Calu3 (cell line): ENCODE measurements at places on chromosomes 13 and 19.

DNA sequence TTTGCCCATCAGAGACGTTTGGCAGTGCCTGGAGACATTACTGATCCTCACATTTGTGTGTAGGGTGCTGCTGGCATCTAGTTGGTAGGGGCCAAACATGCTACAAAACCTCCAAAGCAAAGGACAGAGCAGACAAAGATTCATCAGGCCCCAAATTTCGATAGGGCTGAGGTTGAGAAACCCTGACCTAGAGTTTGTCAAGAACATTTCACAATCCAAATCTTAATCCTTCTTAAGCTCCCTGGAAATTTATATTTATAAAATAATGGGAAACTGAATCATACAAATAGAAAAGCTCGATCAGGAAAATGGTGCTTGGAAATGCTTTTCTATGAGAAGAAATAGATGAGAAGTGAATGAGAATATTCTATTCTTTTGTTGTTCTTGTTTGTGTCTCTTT lies 273.6 kb downstream of the DCT start:
- no peak for DNase-seq

- DNase-seq, result no peak
Observed at GRCh38 chr19:44955505-44956439, 592 bp downstream of the CLPTM1 start.

DNA sequence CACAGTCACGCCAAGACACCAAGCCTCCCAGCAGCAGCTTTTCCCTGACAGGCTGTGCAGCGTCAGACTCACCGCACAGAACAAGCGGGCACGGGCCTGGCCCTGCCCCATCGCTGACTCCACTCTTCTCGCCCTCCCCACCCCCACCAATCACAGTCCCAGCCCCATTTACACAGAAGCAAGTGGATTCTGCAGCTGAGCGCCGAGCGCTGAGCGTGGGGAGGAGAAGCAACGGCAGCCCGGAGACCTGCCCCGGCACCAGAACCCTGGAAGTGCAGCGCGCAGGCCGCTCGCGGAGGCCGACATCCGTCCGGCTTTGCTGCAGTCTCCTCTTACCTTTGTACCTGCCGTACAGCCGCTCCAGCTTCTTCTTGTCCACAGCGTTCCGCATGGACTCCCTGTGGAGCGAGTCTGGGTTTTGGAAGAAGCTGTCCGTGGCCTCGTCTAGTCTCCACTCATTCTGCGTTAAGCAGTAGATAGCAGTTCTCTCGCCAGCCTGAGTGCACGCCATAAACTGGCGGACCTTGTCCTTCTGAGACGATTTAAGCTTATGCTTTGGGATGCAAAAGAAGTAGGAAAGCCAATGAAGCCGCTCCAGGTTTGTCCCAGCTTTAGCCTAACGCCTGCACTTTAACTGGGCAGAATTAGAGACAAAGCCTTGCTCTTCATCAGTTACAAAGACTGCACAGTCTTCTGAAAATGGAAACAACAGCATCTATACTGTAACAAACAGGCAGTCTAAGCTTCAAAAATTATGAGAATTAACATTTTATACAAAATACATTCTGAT lies 6.8 kb downstream of the DCUN1D2 start:
- DNase-seq, result no peak

- no peak for DNase-seq
Observed at GRCh38 chr19:46478356-46478986, 7.1 kb upstream of the PNMA8A start.

DNA sequence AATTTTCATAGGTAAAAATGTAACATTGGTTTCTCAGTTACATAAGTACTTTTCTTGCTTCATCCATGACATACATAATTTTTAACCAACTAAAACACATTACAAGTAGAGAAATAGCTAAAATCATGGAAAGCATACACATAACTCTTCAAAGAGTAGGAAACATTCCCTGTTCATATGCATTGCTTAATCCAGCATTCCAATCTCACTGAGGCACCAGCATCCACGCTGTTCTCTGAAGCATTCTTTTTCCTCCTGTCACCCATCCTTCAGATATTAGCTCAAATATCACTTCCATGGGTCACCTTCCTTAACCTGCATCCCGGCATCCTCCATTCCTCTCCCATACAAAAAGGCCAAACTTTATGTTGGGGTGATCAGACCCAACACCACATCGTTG lies 79.1 kb downstream of the ZNF254 start:
- DNase-seq, result no peak

GRCh38 chr19:43778651-43779050 lies 2.1 kb downstream of the KCNN4 start:
- DNase-seq, result no peak

DNA sequence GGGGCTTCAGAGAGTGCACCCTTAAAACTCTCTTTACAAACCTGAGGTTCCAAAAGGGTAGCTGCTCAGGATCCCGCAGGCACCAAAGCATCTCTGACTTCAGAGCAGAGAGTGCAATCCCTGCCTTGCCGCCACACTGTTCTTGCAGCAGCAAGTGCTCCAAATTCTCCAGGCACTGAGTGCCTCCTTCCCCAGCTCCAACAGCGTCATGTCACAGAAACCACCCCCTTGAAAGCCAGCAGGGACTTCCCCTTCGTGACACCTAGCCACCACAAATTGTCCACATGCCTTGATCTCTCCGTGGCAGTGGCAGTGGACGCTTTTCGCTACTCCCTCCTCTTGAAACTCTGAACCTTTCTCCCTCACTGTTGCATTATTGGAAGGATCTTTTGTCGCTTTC lies 39.9 kb downstream of the MBNL2 start:
- no peak for DNase-seq

DNA sequence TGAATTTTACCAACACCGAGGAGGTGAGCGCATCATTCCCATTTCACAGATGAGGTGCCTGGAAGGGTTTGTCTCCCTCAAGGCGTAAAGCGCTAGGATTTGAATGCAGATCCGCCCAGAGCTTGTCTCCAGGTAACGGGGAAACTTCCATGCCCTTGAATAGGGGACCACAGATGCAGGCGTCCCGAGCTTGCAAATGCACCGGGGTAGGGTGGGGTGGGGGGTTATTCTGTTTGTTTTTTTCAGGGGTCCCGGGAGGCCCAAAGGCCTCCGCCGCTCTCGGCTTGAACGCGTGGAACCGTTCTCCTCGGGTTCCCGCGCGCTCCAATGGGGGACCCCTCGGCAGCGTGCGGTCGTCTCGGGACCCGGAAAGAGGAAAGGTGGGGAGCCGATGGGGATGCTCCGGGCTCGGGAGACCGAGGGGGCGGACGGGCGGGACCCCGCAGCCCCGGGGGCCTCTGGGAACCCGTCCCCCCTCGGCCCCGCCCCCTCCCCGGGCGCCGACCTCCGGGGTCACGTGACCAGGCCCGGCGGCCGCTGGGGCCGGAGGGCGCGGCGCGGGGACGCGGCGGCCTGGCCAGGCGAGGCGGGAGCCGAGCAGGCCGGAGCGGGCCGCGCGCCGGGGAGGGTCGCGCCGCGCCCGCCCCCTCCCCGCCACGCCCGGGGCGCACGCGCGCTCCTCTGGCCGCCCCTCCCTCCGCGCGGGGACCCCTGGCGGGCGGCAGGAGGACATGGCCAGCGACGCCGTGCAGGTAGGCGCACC lies at the start of gene PKN1:
PKN1 (plus strand) TSS at position 516 of the 763 bp plus-strand sequence; CDS start at position 732, 216 bp downstream.
- DNase-seq, result peak; percentile 69

GRCh38 chr19:10004617-10005016 lies 5.7 kb downstream of the COL5A3 start:
- DNase-seq, result no peak

DNA sequence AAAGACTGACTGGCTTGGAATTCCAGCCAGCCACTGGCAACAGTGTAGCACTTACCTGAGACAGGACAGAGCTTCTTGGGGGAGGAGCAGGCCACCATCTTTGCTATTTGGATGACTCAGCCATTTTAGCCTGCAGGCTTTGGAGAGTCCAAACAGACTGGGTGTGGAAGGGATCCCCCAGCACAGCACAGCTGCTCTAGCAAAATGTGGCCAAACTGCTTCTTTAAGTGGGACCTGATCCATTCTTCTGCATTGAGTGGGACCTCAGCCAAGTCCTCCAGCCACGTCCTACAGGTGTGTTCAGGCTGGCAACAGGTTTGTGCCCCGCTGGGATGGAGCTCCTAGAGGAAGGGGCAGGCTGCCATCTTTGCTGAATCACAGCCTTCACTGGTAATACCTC lies 80.0 kb downstream of the NDFIP2 start:
- no peak for DNase-seq

GRCh38 chr19:12984683-12985048 lies 10.6 kb upstream of the NFIX start:
- no peak for DNase-seq

GRCh38 chr13:40981949-40982348 lies 37.2 kb downstream of the ELF1 start:
- DNase-seq, result no peak

GRCh38 chr13:110000534-110001345 lies 214.4 kb upstream of the IRS2 start:
- DNase-seq, result no peak

GRCh38 chr19:8069096-8069973 lies 16.8 kb downstream of the CCL25 start:
- no peak for DNase-seq

DNA sequence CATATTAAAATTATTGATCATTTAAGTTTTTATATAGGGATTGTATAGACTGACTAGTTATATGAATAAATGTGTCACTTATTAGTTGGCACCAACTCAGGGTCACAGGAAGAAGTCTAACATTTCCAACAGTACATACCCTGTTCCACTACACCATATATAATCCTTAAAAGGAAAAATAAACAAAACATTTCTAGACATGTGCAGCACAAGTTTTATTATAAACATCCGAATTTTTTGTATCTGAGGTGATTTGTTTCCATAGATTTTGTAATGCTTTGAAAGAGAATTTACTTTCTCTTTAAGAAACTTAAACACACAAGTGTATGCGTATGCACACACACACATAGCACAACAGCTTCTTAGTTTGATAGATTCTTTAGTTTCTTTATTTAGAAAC lies 418.6 kb upstream of the GPC6 start:
- no peak for DNase-seq

GRCh38 chr13:106532111-106532929 lies 3.1 kb downstream of the EFNB2 start:
- DNase-seq, result no peak

DNA sequence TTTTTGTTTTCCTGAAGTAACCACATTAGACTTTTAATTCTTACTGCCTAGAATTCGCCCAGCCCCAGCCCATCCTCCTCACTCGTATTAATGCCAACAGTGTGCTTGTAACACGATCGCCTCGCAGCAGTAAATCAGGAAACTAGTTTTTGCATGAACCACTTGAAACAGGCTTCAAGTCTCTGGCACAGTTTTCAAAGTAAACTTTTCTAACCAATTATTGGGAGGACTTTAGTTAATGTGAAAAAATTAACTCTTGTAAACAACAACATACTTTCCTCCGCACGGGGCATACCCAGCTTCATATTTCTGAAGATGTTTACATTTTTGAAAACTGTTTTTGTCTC lies 39.2 kb downstream of the TNFRSF19 start:
- no peak for DNase-seq

GRCh38 chr13:41710771-41711170 lies 250.1 kb downstream of the VWA8 start:
- DNase-seq, result no peak

DNA sequence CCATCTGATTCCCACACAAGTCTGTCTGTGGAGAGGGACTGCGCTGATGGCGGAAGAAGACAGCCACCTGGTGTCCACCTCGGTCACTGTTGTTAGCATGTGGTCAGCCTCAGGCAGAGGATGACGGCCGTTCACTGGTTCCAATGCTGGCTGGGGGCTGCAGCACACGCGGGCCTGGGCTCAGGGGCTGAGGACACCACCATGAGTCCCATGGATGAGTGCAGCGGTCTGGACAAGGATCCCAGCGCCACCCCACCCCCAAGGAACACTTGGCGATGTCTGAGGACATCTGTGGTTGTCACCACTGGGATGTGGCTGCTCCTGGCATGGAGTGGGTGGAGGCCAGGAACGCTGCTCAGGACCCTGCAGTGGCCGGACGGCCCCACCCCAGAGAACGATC lies 10.9 kb downstream of the DPP9 start:
- DNase-seq, result no peak

GRCh38 chr13:79749984-79750551 lies 269.1 kb downstream of the NDFIP2 start:
- DNase-seq, result no peak

GRCh38 chr13:59445812-59446211 lies 717.9 kb downstream of the DIAPH3 start:
- DNase-seq, result no peak

DNA sequence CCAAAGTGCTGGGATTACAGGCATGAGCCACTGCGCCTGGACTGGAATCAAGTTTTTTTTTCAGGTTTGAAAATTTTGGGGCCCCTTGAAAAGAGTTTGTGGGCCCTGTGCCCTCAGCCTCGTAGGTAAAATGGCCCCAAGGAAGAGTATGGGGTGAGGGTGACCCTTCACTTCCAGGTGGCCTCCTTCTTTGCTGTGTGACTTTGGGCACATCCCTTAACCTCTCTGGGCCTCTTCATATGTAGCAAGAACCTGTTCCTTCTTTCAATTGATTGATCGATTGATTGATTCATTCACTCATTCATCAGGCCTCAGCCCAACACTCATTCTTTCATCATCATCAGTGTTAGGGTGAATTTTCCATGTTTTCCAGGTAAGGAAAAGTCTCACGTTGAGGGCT lies 3.4 kb upstream of the TMEM221 start:
- DNase-seq, result no peak

- no peak for DNase-seq
Observed at GRCh38 chr19:29145756-29146155, 67.2 kb downstream of the UQCRFS1 start.

DNA sequence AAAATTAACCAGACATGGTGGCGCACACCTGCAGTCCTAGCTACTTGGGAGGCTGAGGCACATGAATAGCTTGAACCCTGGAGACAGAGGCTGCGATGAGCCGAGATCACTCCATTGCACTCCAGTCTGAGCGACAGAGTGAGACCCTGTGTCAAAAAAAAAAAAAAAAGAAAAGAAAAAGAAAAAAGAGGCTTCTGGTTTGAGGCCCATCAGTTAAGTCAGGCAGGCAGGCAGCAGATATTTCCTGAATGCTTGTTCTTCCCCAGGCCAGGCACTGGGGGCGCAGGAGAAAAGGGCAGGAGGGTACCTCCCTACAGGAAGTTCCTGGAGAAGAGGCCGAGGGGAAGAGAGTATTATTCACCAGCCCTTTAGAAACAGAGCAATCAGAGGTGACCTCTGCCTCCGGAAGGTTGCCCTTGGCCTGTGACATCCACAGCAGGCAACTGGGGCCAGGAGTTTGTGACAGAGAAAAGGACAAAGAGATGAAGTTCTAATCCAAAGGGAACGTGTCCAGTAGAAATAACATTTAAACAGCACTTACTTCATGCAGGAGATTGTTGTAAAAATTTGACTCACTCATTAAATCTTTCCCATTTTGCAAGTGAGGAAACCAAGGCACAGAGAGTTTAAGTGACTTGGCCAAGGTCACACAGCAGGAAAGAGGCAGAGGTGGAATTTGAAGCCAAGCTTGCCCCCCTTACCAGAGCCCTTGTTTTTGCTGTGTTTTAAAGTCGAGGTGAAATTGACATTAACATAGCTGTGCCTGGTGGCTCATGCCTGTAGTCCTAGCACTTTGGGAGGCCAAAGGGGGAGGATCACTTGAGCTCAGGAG lies 4.3 kb upstream of the RLN3 start:
- peak; percentile 69 for DNase-seq

DNA sequence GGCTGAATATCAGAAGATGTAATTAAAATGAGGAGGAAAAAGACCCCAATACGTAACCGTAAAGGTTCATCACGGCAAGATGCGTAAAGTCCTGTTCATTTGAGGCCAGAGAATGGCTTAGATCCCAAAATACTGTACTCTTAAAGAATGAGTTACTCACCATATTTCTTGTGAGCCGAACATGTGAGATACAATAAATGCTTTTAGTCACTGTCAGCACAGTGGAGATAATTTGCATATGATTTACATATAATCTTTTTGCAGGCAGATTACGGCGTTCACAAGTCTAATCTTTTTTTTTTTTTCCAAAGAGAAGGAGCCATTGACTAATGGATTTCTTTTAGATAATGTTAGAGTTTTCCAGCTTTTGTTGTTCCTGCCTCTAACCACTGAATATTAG lies 28.4 kb downstream of the AMER2 start:
- no peak for DNase-seq
